ENCODE measurements at places on chromosomes 12 and 14.

- DNase-seq = no peak
Observed at GRCh38 chr12:85369365-85370154, 89.5 kb downstream of the ALX1 start.

DNA sequence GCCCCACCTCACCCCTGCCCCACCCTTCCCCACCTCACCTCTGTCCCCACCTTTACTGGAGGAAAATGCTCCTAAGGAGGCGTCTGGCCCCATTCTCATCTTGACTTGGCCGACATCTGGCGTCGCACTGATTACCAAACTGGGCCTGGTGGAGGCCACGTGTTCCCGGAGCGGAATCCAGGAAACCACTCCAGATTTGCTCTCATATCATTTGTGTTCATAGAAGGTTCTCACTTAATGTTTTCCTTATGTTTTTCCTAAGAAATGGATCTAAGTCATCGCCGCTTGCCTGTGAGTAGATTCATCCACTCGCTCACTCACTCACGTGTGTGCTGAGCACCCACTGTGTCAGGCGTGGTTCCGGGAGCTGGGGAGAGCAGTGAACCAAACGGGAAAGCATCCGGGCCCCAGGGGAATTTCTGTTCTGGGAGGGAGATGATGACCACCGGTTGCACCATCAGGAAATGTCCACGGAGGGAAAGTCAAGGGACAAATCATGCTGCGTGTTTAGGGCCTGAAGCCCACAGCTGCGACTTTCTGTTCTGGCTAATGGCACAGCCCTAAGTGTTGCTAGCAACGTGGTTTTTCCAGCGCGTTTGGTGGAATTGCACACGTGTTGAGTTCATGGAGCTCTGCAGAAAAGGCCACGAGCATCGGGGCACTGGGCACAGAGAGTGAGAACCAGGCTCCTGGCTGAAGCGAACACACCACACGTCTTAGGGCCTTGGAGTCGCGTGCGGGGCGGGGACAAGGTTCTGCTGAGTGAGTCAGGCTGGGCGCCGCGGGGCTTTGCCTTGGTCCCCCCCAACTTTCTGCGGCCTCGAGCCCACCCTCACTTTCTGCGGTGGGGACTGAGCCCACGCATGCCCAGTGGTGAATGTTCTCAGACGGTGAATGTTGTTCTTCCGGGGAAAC, 57.7 kb downstream of the ADGRD1 start:
- DNase-seq = no peak

GRCh38 chr14:70333289-70333688, 26.2 kb downstream of the COX16 start:
- no peak for DNase-seq

- no peak for DNase-seq
Observed at GRCh38 chr14:28690029-28690692, 76.4 kb upstream of the FOXG1 start.

- DNase-seq = no peak
Observed at GRCh38 chr14:101500061-101500460, 61.2 kb upstream of the DIO3 start.

DNA sequence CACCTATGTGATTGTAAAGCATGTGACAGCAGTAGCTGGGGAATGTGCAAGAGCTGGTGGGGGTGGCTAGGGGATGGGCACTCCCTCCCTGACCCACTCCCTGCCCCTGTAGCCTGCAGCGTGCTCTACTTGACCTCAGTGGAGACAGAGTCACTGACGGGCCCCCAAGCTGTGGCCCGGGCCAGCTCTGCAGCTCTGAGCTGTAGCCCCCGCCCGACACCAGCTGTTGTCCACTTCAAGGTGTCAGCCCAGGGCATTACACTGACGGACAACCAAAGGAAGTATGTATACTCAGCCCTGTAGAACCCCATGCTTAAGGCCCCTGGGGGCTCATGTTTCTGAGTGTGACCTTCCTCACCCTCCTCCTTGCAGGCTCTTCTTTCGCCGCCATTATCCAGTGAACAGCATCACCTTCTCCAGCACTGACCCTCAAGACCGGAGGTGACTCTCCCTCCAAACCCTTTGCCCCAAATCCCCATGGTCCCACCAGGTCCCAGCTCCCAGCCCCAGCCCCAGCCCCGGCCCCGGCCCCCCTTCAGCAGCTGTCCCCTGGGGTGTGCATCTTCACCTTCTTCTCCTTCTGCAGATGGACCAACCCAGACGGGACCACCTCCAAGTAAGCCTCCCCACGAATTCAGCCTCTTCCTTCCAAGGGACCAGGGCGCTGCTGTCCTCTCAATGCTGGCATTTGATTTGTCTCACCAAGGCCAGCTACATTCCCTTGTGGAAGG, 13.3 kb downstream of the TNS2 start:
- no peak for DNase-seq

GRCh38 chr12:93748672-93749383, 71.7 kb downstream of the CRADD start:
- no peak for DNase-seq

- no peak for DNase-seq
Observed at GRCh38 chr12:15116086-15116485, 105.1 kb downstream of the RERG start.

GRCh38 chr14:51546603-51547258, 105.0 kb upstream of the FRMD6 start:
- no peak for DNase-seq

DNA sequence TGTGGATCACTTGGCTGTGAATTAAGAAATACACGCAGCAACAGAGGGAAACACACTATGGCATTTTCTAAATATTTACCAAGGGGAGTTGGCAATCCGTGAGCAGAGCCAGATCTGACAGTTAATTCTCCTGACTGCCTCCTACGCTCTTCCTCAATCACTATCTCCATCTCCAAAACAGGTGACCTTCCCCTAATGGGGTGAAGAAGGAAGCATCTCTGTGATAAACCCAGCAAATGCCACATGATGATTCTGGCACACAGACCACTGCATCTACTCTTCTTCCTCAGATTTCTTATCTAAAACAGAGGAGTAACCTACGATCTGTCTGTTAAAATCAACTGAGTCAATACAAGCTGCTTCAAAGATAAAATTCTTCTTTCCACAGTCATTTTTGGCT, 4.4 kb downstream of the SPTB start:
- no peak for DNase-seq

DNA sequence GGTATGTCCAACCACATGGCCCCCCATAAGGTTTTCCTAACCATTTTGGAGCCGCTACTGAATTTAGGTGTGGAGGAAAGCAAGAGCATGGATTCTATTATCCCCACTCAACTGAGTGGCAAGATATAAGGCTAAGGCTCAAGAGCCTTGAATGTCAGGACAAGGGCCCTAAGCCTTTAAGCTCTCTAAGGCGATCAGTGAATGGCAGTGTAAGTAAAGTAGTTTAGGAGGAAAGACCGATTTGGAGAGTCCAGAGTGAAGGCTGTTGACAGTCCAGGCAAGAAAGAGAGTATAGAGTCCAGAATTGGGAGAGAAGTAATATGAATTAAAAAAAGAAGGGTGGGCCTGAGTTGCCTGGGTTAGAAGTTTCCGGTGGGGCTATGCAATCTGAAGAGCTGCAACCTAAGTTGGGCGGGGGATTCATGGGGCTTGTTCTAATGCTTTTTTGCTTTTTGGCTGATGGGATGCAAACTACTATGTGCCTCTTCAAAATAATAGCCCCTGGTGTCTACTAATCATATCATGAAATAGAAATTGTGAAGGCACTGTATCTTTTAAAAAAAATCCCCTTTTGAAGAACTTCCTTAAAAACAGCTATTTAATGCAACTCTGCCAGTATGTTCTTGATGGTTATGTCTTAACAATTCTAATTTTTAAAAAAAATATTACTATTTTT, at the start of gene SPIC:
SPIC (plus strand) TSS at position 626 of the 676 bp plus-strand sequence. CDS start 1,569 bp downstream, outside the sequence.
- no peak for DNase-seq

DNA sequence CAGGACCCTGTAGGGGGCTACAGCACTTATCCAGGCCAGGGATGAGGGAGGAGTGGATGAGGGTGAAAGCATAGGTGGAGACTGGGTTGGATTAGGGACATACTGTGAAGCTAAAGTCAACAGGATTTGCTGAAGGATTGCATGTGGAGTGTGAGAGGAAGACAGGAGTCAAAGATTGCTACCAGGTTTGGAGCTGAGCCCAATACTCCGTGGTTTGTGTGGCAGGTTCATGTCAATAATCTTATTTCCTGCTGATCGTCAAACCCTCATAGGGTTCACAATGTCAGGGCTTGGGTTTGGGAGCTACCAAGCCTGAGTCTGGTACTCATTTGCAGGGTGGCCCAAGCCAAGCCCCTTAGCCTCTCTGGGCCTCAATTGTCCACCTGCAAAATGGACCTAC, 77.1 kb upstream of the PLXNC1 start:
- DNase-seq = no peak

DNA sequence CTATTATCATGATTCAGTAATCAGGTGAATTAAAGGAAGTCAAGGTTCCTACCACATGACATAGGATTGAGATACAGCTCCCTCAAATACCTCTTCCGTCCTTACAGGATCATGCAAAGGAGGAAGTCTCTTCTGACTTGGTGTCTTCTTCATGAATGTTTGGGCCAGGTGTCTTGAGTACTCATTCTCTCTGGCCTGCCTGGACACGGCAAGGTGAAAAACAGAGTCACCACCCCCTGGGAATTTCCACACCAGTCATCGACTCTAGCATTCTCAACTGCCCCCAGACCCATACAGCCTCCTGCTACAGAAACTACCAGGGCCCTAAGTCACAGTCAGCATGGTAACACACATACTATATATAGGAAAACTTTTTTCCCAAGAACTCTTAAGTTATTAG, 44.9 kb upstream of the LTBP2 start:
- DNase-seq = no peak

GRCh38 chr12:44618946-44619345, 257.2 kb downstream of the NELL2 start:
- DNase-seq = no peak

- no peak for DNase-seq
Observed at GRCh38 chr14:33343016-33343415, 404.3 kb downstream of the NPAS3 start.

- no peak for DNase-seq
Observed at GRCh38 chr14:103216857-103217256, 93.6 kb downstream of the TNFAIP2 start.

DNA sequence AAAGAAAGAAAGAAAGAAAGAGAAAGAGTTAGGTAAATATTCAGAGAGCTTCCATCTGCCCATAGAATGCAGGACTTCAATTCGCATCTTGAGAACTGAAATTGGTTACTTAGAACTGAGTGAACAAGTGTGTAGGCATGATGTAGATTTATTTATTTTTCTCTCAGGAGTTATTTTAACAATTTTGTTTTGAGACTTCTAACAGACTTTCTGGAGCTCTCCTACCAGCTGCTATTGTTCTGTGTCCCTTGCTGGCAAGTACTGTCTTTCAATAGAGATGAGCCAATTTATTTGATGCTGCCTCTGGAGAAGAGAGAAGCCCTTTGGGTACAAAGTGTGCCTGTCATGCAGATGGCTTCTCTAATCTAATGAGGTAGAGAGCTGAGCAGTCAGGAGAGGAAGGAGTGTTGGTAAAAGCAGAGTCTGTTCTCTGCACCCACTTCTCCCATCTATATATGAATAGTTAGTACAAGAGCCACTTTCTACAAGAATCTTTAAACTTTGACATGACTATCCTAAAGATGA, 67.0 kb downstream of the SYT1 start:
- no peak for DNase-seq

DNA sequence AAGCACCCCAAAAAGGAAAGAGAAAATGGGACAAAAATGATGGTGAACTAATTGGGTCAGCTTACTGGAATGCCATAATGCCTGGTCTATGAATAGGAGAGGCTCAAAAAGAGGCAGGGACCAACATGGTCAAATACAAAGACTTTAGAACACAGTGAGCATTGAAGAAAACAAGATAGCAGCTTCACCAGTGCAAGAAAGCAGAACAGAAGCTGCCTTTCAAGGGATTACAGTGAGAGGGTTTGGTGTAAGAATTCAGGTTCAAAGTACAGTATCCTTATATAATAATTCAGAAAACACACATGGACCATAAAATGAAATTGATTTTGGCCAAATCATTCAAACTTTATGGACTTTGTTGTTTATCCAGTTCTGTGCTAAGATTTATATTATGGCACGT, 162.1 kb downstream of the NAV3 start:
- no peak for DNase-seq

DNA sequence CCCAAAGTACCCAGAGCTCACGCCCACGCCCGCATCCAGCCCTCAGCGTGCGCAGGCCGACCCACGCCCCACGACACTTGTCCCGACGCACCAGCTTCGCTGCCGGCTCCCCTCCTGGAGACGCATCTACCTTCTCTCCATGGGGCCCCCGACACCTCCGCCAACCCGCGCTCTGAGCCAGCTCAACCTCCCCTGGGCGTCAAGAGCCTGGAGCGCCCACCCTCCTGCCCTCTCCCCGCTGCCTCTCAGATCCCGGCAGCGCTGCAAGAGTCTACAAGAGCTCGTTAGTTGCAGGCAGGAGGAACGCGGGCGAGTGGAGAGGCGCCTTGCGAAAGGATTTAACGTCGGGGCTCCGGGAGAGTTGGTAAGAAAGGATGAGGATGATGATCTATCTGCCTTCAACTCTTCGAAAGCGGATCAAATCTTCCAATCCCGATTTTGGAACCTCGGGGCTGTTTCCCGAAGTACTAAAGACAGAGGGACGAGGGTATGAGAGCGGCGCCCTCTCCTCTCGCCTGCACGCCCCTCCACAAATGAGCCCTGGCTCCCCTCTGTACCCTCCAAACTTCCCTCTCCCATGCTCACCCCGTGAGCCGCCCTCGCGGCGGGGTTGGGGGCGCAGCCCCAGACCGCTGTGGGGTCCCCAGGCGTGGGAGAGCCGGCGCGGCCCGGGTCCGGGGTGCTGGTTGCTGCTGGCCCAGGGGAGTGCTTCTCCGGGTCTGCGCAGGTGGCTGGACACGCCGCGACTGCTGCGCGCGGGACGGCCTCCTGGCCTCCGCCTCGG, 979 bp downstream of the LTBP2 start:
- DNase-seq = no peak

DNA sequence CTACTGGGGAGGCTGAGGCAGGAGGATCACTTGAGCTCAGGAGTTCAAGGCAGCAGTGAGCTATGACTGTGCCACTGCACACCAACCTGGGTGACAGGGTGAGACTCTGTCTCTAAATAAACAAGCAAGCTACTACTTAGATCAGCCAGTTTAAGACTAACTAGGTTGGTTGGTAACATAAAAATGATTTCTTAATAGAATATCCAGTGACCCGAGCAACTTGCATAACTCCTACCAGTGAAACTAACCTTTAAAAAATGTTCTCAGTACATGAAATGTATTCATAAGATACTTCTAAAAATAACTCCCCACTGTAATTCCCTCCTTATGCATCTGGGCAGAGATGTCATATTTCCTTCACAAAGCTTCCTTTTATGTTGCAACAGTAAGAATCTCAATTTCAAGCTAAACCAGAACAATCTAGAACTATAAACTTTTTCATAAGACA, 15.9 kb downstream of the TAOK3 start:
- no peak for DNase-seq
